ENCODE measurements at places on chromosomes 7 and 10.

GRCh38 chr10:21314111-21314626 is 211.3 kb downstream of the SKIDA1 start:
- no peak for DNase-seq

- no peak for DNase-seq
These were observed 6.5 kb downstream of the TBRG4 start for GRCh38 chr7:45104844-45105587.

- DNase-seq, result no peak
These were observed 155.8 kb downstream of the MLLT10 start for GRCh38 chr10:21689881-21690280.

GRCh38 chr10:14450041-14450491 is 119.3 kb upstream of the FRMD4A start:
- DNase-seq, result no peak

- DNase-seq, result peak; percentile 70
These were observed 2.3 kb downstream of the CDK13 start for GRCh38 chr7:39952374-39952773.

DNA sequence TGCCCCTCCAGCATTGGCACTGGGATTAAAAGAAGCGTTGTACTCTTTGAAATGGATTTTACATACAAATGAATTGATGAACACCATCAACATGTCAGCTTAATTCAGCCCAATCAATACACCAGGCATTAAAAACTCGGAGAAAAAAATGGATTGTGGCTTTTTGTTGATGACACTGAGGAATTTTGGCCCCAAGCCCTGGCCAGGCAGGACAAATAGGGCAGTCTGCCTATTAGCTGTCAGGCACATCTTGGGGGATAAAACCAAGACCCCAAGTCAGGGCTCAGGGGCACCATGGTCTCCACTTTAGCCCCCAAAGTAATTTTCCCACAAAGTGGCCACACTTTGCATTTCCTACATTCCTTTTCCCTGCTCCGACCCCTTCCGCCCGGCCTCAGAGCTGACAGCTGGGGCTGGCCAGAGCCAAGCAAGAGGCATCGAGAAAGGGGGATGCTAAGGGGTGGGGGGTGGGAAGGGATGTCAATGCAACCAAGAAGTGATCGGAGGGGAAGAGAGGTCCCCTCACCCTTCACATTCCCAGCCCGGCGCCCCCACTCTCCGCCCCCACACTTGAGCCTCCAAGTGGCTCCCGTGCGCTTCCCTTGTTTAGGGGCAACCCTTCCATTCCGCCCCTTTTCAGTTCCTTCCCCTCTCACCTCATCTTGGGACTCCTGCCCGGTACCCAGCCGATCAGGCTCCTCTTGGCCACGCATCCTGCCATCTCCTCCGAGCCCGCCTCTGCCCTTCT is 711 bp downstream of the HIP1 start:
- peak; percentile 51 for DNase-seq

- DNase-seq, result no peak
These were observed 378.0 kb upstream of the SEMA3D start for GRCh38 chr7:85564861-85565260.

DNA sequence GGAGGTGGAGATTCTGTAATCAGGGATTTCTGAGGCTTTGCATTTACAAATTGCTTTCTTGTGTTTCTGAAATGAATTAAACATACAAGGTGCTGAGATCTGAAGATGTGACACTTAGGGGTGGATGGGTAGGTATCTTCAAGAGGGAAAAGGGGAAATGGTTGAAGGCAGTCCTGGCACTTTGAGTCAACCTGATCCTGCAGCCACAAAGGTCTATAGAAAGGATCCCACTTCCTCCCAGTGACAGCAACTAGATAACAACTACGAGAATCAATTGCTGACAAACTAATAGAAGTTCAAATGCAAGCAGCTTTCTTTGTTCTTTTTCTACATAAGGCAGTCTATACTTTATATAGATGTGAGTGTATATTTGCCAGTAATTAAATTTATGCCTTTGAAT is 553.3 kb downstream of the MDFIC start:
- DNase-seq, result no peak

GRCh38 chr10:78749898-78750297 is 318.9 kb upstream of the ZMIZ1 start:
- DNase-seq, result no peak

Data from erythroblast (primary cell).